ENCODE measurements at places on chromosomes 16 and 17. TPM values are rescaled to one million over a fixed set of nuclear protein-coding genes. Genes with fewer than 3 reads are reported as not detected.

SPSB3 gene
- 90.5 TPM for total RNA-seq

DNA sequence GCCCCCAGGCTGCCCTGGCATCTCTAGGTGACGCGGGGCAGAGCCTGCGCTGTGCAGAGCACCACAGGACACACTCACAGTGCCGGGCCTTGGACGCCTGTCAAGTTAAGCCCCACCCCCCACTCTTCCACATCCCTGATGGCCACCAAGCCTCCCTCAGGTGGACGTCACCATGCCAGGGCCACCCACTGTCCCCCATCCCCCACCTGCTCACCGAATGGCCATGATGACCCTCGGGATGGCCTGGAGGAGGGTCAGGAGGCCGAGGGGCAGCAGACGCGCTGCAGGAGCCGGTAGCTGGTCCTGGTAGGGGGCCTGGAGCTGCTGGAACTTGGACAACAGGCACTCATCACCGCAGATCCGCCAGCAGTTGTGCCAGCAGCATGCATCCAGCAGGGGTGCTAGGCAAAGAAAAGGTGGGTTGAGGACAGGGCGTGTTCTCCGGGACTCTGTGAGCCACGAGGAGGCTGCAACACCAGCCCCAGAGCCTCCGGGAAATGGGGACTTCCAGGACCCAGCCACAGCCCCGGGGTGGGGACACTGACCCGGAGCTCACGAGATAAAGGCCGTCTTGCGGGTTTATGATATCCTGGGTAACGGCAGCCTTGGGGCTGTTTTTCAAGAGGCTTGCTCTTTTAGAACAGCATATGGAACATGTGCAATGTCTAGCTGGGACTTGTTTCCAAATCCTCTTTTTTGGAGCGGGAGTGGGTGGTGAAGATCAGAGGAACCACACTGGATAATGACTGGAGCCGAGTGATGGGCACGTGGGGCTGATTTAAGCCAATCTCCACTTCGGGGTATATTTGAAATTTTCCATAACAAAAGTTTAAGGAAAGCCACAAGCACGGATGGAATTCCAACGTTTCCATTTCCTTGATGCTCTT, 11.4 kb downstream of the C16orf95 start:
- H3K27me3 ChIP-seq = no peaks in the 10 kb centered on the region
- no peaks in the 10 kb centered on the region for H3K36me3 ChIP-seq
- no peak overlapping the region for H3K27ac ChIP-seq
- DNase-seq = no peak
- H3K4me3 ChIP-seq = no peak overlapping the region
- peaks cover 12% of the 10 kb centered on the region for H3K4me1 ChIP-seq

IGSF6 gene
- not detected for total RNA-seq

DNA sequence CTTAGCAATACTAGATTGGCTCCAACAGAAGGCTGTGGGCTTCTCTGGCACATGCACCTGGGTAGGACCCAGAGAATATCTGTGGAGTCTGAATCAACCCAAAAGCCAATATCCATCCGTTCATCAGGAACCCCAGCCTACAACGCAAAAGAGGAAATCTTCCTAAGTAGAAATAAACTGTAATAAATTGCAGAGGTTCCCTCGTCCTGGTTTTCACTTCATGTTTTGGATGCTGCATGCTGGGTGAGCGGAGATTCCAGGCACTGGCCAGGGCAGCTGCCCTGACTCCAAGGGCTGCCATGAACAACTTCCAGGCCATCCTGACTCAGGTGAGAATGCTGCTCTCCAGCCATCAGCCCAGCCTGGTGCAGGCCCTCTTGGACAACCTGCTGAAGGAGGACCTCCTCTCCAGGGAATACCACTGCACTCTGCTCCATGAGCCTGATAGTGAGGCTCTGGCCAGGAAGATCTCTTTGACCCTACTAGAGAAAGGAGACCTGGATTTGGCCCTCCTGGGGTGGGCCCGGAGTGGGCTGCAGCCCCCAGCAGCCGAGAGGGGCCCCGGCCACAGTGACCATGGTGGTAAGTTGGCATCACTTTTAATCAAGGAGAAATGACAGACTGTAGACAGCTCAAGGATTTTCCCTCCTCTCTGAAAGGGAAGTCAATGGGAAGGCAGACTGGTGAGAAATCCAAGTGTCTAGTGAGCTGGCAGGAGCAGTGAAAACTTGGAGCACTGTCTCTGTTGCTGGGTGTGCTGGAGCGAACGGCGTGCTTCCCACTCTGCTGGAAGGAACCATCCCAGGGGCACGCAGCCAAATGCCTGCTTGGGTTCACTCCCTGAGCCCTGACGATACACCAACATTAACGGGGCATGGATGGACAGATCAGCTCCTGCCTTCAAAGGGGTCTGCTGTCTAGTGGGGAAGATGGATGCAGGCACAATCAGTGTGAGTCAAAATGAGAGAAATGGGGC, 10.7 kb upstream of the CIITA start:
- H3K36me3 ChIP-seq = no peaks in the 10 kb centered on the region
- no peak overlapping the region for H3K4me3 ChIP-seq
- no peak overlapping the region for H3K27ac ChIP-seq
- no peaks in the 10 kb centered on the region for H3K4me1 ChIP-seq

DNA sequence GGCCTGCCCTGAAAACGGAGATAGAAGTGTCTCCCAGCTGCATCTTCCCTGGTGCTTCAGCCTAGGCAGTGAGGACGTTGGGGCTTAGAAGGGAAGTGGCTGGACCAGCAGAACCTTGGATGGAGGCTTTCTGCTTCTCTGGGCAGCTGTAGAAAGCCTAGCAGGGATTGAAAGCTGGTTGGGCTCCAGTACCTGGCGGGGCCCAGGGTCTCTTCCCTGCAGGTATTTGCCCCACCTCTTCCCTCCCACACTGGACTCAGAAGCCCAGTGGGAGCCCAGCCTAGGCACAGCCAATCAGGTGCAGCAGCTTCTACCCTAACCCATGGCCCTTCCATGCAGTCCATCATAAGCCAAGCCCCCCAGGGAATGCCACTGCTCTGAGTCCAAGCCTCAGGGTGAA, 190.3 kb upstream of the IRX6 start:
- H3K27ac ChIP-seq = no peak overlapping the region
- H3K27me3 ChIP-seq = no peaks in the 10 kb centered on the region
- no peak for DNase-seq
- no peak overlapping the region for H3K4me3 ChIP-seq
- no peaks in the 10 kb centered on the region for H3K4me1 ChIP-seq

DNA sequence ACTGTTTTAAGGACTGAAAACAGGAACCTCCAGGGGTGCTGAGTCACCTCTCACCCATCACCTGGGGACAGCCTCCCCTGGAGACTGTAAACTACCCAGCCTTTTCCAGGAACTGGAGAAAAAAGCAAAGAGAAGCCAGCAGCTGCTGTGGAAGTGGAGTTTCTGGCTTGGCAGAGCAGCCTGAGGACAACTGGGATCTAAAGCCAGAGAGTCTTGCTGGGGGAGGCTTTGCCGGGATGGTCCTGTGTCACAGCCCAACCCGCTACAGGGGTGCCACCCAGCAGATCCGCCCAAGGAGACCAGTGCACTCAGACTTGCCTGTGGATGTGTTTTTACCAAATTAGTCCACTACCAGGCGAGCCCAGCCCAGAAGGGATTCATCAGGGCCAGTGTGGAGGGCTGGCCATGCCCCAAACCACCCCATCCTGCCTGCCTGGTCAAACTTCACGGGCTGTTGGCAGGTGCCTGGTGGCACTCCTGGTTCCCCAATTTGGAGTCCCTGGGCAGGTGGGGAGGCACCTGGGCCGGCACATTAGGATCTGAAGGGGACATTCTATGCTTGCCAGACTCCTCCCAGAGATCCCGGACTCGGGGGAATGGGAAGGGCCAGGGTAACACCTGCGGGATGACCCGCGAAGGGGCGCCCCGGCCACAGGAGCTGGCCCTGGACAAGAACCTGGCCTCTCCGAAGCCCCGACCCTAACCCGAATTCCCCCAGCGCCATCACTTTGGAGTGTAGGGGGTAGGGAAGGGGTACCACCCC, 771 bp downstream of the MSRB1 start:
- H3K27ac ChIP-seq = no peak overlapping the region
- H3K36me3 ChIP-seq = no peaks in the 10 kb centered on the region
- no peaks in the 10 kb centered on the region for H3K4me1 ChIP-seq
- no peaks in the 10 kb centered on the region for H3K27me3 ChIP-seq
- DNase-seq = no peak

MRPL38 gene
- total RNA-seq = 63.9 TPM

GRCh38 chr16:20056436-20056835, 17.3 kb downstream of the GPR139 start:
- H3K4me1 ChIP-seq = no peaks in the 10 kb centered on the region
- peaks cover 2% of the 10 kb centered on the region for H3K27me3 ChIP-seq
- H3K27ac ChIP-seq = no peak overlapping the region
- no peaks in the 10 kb centered on the region for H3K36me3 ChIP-seq
- H3K4me3 ChIP-seq = no peak overlapping the region

ZP2 gene
- total RNA-seq = not detected

DNA sequence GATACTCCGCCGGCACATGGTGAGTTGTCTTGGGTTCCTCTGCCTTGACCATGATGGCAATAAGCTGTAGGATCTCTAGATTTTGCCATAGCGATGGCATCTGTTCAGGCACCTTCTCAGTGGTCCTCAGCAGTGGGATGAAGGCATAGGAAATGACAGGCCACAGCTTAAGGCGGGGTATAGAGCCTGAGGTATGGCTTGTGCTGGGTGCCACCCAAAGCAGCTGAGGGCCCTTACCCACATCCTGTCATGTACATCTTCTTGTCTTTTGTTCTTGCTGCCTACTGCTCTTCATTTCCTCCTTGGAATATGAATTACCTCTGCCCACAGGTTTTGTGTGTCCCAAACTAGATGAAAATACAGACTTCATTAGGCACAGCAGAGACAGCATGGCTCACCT, 29.5 kb downstream of the KAT7 start:
- H3K27me3 ChIP-seq = no peaks in the 10 kb centered on the region
- DNase-seq = no peak
- peaks cover 23% of the 10 kb centered on the region for H3K4me1 ChIP-seq
- peaks cover 54% of the 10 kb centered on the region for H3K36me3 ChIP-seq
- no peak overlapping the region for H3K4me3 ChIP-seq

GRCh38 chr17:10775058-10775457, 28.8 kb downstream of the TMEM238L start:
- H3K27me3 ChIP-seq = no peaks in the 10 kb centered on the region
- DNase-seq = no peak
- H3K4me1 ChIP-seq = peaks cover 9% of the 10 kb centered on the region
- no peak overlapping the region for H3K27ac ChIP-seq

DNA sequence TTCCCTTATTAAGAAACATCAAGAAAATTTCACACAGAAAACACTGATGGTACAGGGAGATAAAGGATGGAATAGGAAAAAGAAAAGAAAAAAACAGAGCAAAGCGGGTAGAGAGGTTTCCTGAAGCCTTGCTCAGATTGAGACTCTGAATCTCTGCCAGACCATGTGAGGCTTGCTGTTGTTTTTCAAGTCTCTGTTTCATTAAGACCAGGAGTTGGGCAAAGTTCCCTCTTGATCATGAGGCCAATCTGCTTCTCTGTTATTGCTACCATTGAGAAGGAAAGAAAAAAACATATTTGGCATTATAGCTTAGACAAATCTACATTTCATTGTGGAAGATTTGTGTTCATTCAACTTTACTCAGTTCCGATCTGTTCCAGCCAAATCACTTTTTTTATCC, 201.6 kb upstream of the SOX9 start:
- H3K27ac ChIP-seq = no peak overlapping the region
- H3K4me1 ChIP-seq = peaks cover 15% of the 10 kb centered on the region
- peak; percentile 3 for DNase-seq
- no peaks in the 10 kb centered on the region for H3K27me3 ChIP-seq

GRCh38 chr16:82024316-82024715, 10.7 kb upstream of the HSD17B2 start:
- H3K27ac ChIP-seq = no peak overlapping the region
- H3K4me3 ChIP-seq = no peak overlapping the region
- no peaks in the 10 kb centered on the region for H3K4me1 ChIP-seq
- H3K36me3 ChIP-seq = no peaks in the 10 kb centered on the region
- H3K27me3 ChIP-seq = no peaks in the 10 kb centered on the region

All from cardiac muscle cell (in vitro differentiated cells and primary cell).